ENCODE measurements at places on chromosomes 12 and 14. TPM values are rescaled to one million over a fixed set of nuclear protein-coding genes. Genes with fewer than 3 reads are reported as not detected.

Gene ARHGDIB
- 922 TPM for total RNA-seq

- H3K27ac ChIP-seq: no peak overlapping the region
- peaks cover 7% of the 10 kb centered on the region for H3K36me3 ChIP-seq
- no peak overlapping the region for H3K4me3 ChIP-seq
- no peaks in the 10 kb centered on the region for H3K27me3 ChIP-seq
These were observed 5.5 kb downstream of the GLRX5 start for GRCh38 chr14:95540236-95540855.

DNA sequence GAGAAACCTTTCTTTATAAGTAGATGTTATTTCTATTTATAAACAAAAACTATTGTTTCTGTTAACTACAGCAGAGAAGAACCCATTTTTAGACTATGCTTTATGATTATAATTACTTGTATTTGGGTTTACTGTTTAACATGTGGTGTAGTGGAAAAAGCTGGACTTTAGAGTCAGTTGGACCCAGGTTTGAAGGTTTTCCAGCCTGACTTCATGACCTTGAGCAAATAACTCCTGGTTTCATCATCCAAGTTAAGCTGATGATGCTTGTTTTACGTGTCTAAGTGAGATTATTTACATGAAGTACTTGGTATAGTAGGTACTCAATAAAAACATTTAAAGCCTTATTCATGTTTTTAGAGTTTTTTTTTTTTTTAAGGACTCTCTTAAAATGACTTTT lies 221.8 kb upstream of the ARHGAP5 start:
- no peaks in the 10 kb centered on the region for H3K36me3 ChIP-seq
- H3K27me3 ChIP-seq: no peaks in the 10 kb centered on the region
- DNase-seq: no peak

GRCh38 chr14:92325835-92326234 lies 2.9 kb downstream of the SLC24A4 start:
- no peak overlapping the region for H3K27ac ChIP-seq
- DNase-seq: no peak
- H3K4me3 ChIP-seq: no peak overlapping the region
- no peaks in the 10 kb centered on the region for H3K36me3 ChIP-seq

DNA sequence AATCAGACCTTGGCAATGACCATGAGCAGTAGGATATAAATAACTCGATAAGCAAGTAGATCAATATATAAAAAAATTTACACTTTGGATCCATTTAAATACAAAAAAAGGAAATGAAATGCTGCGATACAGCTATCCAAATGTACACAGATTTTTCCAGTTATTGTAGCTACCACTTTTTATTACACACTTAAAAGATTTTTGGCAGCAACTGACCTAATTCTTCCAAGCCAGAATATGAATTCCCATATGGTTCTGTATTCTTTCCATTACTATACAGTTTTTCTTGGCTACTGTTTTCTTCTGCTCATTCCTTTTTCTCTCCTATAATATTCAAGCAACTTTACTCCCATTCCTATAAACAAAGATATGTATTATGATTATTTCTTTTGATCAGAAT lies 52.2 kb downstream of the TMTC1 start:
- H3K27me3 ChIP-seq: no peaks in the 10 kb centered on the region
- no peaks in the 10 kb centered on the region for H3K36me3 ChIP-seq
- H3K4me1 ChIP-seq: no peaks in the 10 kb centered on the region
- no peak overlapping the region for H3K4me3 ChIP-seq
- H3K27ac ChIP-seq: no peak overlapping the region
- no peak for DNase-seq

GRCh38 chr12:77842430-77842829 lies 11.7 kb downstream of the NAV3 start:
- H3K4me1 ChIP-seq: no peaks in the 10 kb centered on the region
- H3K4me3 ChIP-seq: no peak overlapping the region
- no peaks in the 10 kb centered on the region for H3K36me3 ChIP-seq
- no peaks in the 10 kb centered on the region for H3K27me3 ChIP-seq
- no peak for DNase-seq

Gene NTF3
- total RNA-seq: not detected

GRCh38 chr14:102646615-102647014 lies 54.2 kb downstream of the RCOR1 start:
- H3K4me3 ChIP-seq: no peak overlapping the region
- peaks cover 10% of the 10 kb centered on the region for H3K4me1 ChIP-seq
- no peak for DNase-seq
- H3K27me3 ChIP-seq: no peaks in the 10 kb centered on the region
- H3K36me3 ChIP-seq: no peaks in the 10 kb centered on the region
- no peak overlapping the region for H3K27ac ChIP-seq

- H3K27me3 ChIP-seq: peaks cover 4% of the 10 kb centered on the region
- no peak for DNase-seq
- no peak overlapping the region for H3K27ac ChIP-seq
- H3K4me3 ChIP-seq: no peak overlapping the region
These were observed 754 bp upstream of the BCL2L14 start for GRCh38 chr12:12069821-12070548.

Gene SSPN
- 0.28 TPM for total RNA-seq

Gene CEBPE
- total RNA-seq: 0.53 TPM

GRCh38 chr12:77204083-77204482 lies 138.7 kb upstream of the E2F7 start:
- H3K4me3 ChIP-seq: no peak overlapping the region
- no peaks in the 10 kb centered on the region for H3K27me3 ChIP-seq
- DNase-seq: no peak
- no peak overlapping the region for H3K27ac ChIP-seq

- no peaks in the 10 kb centered on the region for H3K4me1 ChIP-seq
- no peak for DNase-seq
- H3K36me3 ChIP-seq: no peaks in the 10 kb centered on the region
These were observed 130.8 kb downstream of the CAPZA3 start for GRCh38 chr12:18868717-18869116.

DNA sequence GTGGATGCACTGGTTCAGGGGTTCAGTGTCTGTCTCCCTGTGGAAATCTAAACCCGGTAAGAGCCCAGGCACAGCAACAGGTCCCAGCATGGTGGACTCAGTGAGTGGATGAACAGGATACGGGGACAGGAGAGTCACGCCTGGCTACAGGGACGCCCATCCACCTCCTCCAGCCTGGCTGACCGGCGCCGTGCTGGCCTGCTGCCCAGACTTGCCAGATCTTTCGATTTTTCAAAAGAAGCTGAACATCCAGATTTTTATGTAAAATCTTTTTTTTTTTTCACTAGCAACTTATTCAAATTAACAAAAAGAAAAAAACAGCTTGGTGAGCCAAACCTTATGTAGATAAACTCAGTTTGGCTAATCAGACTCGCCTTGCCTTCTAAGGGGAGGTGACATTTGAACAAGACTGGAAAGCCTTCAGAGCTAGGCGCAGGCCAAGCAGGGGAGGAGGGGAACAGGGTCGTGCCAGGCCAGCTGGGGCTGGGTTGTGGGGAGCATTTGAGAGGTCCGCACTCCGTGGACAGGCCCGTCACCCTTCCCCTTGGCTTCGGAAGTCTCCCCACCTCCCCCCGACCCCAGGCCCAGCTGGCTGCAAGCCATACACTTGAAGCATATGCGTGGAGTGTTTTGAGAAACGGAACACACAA lies 87.8 kb upstream of the NCOR2 start:
- no peak overlapping the region for H3K4me3 ChIP-seq
- DNase-seq: no peak
- no peaks in the 10 kb centered on the region for H3K27me3 ChIP-seq
- no peak overlapping the region for H3K27ac ChIP-seq
- no peaks in the 10 kb centered on the region for H3K36me3 ChIP-seq

- H3K4me1 ChIP-seq: no peaks in the 10 kb centered on the region
- no peak overlapping the region for H3K4me3 ChIP-seq
- peaks cover 7% of the 10 kb centered on the region for H3K27me3 ChIP-seq
- H3K27ac ChIP-seq: no peak overlapping the region
These were observed 36.0 kb upstream of the PPP4R3A start for GRCh38 chr14:91545946-91546716.

DNA sequence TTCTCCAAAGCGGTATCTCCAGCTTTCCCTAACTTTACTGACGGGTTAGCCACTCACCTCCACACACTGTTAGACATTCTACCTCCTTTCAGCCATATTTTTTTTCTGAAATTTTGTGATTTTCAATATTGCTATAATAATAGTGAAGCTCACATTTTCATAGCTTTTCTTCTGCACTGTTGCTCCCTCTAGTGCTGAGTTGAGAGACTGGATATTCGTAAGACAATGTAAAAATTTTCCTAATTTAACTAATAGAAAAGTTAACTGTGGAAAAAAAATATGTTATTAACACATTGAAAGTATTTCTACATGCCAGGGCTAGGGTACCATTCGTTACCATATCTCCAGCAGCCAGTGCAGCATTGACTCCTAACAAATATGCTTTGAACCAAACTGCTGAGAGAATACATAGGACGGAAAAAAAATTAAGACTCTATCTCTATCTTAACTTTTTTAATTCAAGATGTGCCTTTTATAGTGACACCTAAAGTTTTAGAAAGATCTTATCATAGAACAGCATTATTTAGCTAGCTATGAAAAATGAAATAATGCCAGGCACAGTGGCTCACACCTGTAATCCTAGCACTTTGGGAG lies 48.7 kb upstream of the ABCC9 start:
- no peak overlapping the region for H3K27ac ChIP-seq
- H3K4me3 ChIP-seq: no peak overlapping the region
- no peaks in the 10 kb centered on the region for H3K27me3 ChIP-seq
- H3K4me1 ChIP-seq: no peaks in the 10 kb centered on the region

GRCh38 chr14:61609191-61609843 lies 86.0 kb upstream of the HIF1A start:
- H3K36me3 ChIP-seq: no peaks in the 10 kb centered on the region
- no peak overlapping the region for H3K4me3 ChIP-seq
- no peaks in the 10 kb centered on the region for H3K27me3 ChIP-seq
- no peaks in the 10 kb centered on the region for H3K4me1 ChIP-seq

DNA sequence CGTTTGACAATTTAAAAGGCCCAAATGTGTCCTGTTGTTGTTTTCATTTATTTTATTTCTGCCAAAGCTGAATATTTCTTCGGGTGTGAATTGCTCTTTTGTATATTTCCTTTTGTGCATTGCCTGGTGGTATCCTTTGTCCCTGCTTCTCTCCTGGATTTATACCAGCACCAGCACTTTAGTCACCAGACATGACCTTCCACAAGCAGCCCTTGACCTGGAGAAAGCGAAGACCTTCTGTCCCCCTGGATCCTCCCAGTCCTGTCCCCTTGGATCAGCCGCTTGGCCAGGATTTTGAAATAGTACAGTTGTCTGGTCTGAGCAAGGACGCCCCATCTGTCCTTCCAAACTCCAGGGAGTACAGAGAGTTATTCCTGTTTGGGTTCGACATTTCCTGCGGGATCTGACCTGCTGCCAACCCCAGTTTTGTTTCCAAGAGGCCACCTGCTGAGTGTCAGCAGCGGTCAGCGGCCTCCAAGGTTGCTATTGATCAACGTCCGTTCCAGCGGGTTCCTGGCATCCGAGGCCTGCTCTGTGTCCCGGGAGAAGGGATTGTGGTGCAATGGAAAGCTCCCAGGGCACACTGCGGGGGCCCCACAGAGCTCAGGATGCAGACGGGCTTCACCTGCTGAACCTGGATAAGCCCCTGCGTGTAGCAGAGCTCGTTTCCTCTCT lies 45.1 kb upstream of the CHGA start:
- H3K36me3 ChIP-seq: no peaks in the 10 kb centered on the region
- DNase-seq: no peak
- no peak overlapping the region for H3K4me3 ChIP-seq
- H3K27ac ChIP-seq: no peak overlapping the region
- H3K27me3 ChIP-seq: peaks cover 38% of the 10 kb centered on the region
- H3K4me1 ChIP-seq: no peaks in the 10 kb centered on the region

DNA sequence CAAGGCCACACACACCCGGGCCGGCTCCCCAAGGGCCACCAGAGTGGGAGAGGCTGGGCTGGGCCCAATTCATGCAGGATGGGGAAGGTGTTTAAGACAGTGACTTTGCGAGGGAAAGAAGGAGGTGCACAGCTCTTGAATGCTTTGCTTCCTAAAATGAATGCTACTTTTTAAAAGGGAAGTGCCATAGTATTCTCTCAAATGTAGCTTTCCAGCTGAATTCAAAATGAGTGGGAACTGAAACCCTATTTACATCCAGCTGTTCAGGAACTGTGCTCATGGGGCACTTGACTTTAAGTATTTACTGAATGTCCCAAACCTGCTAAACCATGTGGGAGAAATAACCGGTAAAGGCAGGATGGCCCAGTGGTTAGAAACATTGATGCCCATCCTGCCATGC lies 7.6 kb downstream of the ITPK1 start:
- peaks cover 48% of the 10 kb centered on the region for H3K4me1 ChIP-seq
- no peak overlapping the region for H3K4me3 ChIP-seq
- no peak overlapping the region for H3K27ac ChIP-seq
- H3K36me3 ChIP-seq: peaks cover 2% of the 10 kb centered on the region

- H3K4me1 ChIP-seq: no peaks in the 10 kb centered on the region
- H3K4me3 ChIP-seq: no peak overlapping the region
- no peak for DNase-seq
- H3K27me3 ChIP-seq: no peaks in the 10 kb centered on the region
These were observed 24.6 kb downstream of the LIN52 start for GRCh38 chr14:74109369-74109768.

DNA sequence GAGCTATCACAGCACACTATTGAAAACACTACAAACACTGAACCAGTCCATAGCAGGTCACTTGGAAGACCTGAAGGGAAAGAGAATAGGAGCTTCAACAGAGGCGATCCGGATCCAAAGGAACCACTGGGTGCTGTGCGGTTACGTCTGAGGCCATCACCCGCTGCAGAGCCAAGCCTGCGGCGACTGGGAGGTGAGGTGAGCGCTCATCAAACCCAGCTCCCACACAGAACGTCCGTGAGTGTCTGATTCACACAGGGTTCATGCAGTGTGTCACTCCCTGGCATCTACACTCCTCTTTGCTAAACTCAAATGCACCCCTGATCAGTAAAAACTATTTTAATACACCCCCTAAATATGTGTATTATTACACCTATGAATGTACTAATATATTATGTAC lies 64.1 kb downstream of the TMEM132D start:
- no peak overlapping the region for H3K4me3 ChIP-seq
- H3K27ac ChIP-seq: no peak overlapping the region
- no peaks in the 10 kb centered on the region for H3K36me3 ChIP-seq
- H3K4me1 ChIP-seq: no peaks in the 10 kb centered on the region
- no peak for DNase-seq
- no peaks in the 10 kb centered on the region for H3K27me3 ChIP-seq

- peaks cover 42% of the 10 kb centered on the region for H3K27me3 ChIP-seq
- DNase-seq: no peak
- no peaks in the 10 kb centered on the region for H3K4me1 ChIP-seq
- no peak overlapping the region for H3K27ac ChIP-seq
These were observed 341.7 kb downstream of the DPF3 start for GRCh38 chr14:72552236-72552635.

- H3K36me3 ChIP-seq: no peaks in the 10 kb centered on the region
- DNase-seq: peak; percentile 29
- no peak overlapping the region for H3K4me3 ChIP-seq
- peaks cover 34% of the 10 kb centered on the region for H3K4me1 ChIP-seq
These were observed 50.1 kb downstream of the KLRG1 start for GRCh38 chr12:9039397-9039977.

Gene UBR7
- 14.7 TPM for total RNA-seq

Measured in T-cell (primary cell).